HCEC 1CT (cell line): ENCODE measurements at places on chromosomes 11 and 22.
A peak's percentile ranks its signal among the peaks of the same experiment; 100 is the strongest.

DNA sequence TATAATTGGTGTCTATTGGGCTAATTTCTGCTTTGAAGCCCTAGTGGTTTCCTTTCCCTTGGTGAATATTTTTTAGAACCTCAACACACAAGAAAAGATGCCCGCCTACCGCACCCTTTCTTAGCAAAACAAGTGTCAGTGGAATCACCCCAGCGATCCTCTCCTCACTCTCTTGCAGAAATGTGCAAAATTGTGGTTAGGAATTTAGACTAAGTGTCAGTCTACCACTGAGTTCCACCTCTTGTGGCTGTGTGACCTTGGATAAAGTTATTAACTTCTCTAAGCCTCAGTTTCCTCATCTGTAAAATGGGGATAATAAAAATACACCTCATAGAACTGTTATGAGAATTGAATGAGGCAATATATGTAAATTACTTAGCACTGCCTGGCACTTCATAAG is 5.3 kb upstream of the JAML start:
- no peak for DNase-seq

GRCh38 chr22:26162926-26163325 is 6.3 kb upstream of the SEZ6L start:
- DNase-seq, result no peak

GRCh38 chr22:45861259-45861658 is 115.7 kb downstream of the WNT7B start:
- DNase-seq, result no peak

DNA sequence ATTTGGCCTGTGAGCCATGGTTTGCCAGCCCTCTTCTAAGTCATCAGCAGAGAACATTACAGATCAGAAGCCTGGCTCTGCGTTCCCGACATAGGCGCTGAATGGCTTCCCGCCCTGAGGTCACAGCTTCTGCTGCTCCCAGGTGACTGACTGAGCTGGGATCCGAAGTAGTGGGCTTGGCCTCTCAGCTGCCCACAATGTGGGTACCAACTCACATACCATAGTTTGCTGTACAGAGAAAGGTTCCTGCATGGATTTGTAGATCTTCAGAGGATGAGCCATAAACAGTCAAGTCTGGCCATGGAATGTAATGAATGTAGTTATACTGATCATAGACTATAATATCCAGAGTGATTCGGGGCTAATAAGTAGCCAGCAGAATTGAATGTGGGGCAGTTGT is 42.6 kb downstream of the TEAD1 start:
- DNase-seq, result no peak

DNA sequence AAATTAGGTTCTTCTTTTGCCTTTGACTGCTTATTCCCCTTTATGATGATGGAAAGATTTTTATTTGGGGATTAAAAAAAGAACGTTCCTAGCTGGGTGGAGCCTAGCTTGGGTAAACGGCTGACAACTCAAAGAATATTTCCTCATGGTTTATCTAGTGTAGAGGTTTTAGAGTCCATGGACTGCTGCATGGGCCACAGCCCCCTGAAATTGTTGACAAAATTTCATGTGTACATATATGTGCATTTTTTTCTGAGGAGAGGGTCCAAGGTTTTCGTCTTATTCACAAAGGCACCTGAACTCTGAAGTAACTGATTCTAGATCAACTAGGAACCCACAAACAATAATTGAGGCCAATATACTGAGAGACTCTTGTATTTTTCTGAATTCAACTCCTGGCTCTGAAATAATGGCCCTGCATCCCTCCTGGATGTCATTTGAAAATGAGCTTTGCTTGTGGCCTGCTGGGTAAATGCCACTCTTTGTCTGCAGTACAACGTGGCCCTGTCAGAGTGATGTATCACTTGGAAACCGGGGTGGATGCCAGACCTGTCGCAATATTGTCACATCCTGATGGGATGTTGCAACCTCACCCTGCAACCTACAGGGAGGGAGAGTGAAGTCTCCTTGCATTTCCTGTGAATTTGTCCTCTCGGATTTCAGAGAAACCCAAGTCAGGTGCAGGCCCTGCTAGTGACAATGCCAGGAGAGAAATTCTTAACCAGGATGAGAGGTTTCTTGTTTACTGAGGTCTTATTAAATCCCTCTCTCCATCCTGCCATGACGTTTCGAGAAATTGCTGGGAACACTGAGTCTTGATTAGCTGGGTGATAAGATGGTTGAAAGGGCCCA is 33.8 kb downstream of the EHF start:
- DNase-seq, result peak; percentile 81

- peak; percentile 7 for DNase-seq
Observed at GRCh38 chr11:95739108-95739938, 50.3 kb downstream of the FAM76B start.
